ENCODE measurements at places on chromosomes 6 and 20.
A peak's percentile ranks its signal among the peaks of the same experiment; 100 is the strongest.

GRCh38 chr6:21710908-21711627, 117.5 kb downstream of the SOX4 start:
- no peak for DNase-seq

DNA sequence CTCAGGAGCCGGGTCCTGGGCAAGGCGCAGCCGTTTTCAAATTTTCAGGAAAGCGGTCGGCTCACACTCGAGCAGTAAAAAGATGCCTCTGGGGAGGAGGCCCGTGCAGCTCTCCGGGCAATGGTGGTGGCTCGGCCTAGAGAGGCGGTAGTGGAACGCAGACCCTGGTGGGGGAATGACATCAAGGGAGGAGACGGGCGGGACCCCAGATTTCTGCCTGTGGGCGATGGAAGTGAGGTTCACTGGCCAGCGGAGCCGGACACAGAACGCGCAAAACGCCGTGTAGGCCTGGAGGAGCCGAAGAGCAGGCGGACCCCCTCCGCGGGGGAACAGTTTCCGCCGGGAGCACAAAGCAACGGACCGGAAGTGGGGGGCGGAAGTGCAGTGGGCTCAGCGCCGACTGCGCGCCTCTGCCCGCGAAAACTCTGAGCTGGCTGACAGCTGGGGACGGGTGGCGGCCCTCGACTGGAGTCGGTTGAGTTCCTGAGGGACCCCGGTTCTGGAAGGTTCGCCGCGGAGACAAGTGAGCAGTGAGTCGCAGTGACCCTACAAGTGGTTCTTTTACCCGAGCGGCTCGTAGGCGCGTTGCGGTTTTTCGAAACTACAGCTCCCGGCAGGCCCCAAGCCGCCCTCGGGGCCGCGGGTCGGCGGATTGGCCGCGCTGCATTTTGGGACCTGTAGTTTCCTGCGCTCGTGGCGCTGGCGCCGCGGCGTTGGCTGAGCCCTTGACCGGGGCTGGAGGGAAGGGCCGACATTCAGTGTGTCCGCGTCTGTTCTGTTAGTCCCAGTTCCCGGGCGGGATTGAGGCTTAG, at the start of gene RTEL1:
TSS of gene RTEL1 (plus strand) at position 376 of the 812 bp plus-strand sequence. CDS start 1,091 bp downstream, outside the sequence.
- DNase-seq, result peak; percentile 70

- no peak for DNase-seq
Measured at GRCh38 chr6:42345696-42346416, 105.9 kb downstream of the TRERF1 start.

DNA sequence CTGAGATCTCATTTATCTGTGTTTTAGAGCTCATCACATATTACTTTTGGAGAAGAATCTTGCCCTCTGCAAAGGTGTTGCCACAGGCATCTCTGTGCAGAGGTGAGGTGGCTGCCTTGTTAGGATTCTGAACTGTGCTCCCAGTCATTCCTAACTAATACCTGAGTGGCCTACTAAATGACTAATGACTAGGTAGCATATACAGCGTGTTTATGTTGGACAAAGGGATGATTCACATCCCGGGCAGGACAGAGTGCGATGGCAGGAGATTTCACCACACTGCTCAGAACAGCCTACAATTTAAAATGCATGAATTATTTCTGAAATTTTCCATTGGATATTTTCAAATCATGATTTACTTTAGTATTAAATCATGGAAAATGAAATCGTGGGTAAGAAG, 23.1 kb upstream of the CGA start:
- DNase-seq, result no peak

DNA sequence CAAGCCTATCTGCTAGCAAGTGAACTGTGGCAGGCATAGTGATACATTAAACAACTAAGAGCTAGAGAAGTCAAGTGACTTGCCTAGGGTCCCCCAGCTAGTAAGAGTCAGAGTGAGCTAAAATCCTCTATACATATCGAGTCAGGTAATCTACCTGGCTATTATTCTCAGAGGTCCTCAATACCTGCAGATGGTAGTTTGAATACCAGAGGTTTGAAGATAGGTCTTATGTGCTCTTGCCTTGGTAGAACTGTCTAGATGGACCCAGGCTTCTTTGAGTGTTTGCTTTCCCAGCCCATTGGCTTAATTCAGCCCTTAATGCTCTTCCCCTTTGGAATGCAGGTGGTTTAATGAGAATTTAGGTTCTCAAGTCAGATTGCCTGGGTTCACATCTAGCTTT, 1.1 kb downstream of the ERGIC3 start:
- no peak for DNase-seq

GRCh38 chr6:170087941-170088581, 202.8 kb downstream of the DLL1 start:
- DNase-seq, result no peak

GRCh38 chr20:62359043-62359490, 8.0 kb downstream of the LAMA5 start:
- no peak for DNase-seq

DNA sequence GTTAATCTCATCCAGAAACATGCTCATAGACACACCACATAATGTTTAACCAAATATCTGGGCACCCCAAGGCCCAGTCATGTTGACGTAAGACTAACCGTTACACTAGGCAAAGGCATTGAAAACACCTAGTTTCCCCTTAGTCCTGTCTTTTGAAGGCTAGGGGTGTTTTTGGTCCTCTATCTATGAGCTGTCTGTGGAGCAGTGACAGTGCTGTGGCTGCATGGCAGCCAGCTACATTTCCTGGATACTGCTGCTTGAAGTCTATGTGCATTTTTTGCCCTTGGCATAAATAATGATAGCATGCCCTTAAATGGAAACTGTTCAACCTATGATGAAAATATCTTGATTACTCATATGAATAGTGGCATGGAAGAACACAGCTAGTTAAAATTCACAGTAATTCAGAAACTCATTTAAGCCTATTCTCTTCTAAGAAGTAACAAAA, 18.6 kb downstream of the FARS2 start:
- DNase-seq, result no peak

- DNase-seq, result no peak
Measured at GRCh38 chr20:33812152-33812849, 1.2 kb downstream of the CHMP4B start.

- no peak for DNase-seq
Measured at GRCh38 chr6:163554663-163555062, 140.1 kb downstream of the QKI start.

DNA sequence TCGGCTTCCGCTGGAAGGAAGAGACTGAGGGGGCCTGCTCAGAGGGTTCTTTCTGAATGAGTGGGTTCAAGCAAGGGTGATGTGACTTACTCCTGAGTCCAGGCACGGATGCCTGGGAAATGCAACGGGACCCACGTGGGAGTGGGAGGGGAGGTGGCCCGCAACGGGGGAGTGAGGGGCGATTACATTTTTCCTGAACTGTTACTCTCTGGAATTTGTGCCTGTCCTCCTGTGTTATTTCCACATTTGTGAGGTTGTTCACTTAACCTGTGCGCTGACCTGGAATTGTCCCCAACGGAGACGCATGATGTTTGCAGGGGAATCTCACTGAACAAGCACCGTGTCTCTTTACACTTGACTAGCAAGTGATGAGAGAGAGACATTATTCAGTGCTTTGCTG, 209.4 kb downstream of the CDH4 start:
- no peak for DNase-seq

DNA sequence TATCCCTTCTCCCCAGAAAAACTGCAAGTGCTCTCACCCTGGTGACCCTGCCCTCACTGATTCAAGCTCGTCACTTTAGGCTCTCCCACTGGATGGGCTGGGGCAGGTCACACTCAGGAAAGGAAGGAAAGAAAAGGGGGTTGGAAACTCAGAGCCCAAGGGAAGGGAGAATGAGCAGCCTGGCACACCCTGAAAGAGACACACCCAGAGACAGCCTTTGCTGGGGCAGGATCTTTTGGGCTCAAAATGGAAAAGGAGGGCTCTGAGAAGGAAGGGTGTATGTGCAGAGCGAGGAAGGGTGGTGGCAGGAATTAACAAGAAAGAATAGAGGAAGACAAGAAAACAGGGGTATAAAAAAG, 2.5 kb downstream of the PPP1R18 start:
- no peak for DNase-seq

- DNase-seq, result no peak
Measured at GRCh38 chr6:18141805-18142590, 12.9 kb downstream of the TPMT start.

DNA sequence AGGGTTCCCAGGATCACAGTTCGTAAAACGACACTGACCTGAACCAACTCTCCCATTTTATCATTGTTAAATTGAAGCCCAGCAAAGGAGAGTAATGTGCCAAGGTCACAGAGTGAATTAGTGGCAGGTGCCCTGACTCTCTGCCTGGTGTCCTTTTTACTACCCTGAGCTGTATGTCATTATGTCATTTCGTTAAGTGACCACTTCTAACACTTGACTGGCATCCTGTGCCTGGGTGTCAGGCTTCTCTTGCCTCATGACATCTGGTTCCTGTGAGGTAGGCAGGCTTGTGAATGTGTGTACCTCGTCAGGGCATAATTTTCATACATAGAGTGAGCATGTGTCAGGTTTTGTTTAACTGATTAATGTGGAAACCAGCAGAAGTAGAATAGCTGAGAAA, 48.6 kb downstream of the RALY start:
- DNase-seq, result no peak

DNA sequence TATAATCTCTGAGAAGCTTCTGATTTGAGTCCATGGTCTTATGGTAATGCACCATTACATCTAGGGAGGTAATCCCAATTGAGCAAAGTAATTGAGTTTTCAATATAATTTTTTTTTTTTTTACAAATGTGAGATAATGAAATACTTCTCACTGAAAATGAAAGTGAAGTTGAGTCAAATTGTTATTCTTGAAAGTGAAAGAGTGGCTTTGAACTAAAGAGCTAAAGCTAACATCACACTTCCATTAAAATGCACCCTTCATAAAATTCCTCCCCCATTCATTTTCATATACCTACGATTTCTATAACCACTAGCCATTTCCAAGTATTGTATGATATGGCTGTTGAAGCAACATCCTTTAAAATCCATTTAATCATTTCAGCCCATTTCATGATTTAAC, 149.1 kb upstream of the IMPG1 start:
- DNase-seq, result no peak

- DNase-seq, result no peak
Measured at GRCh38 chr6:150906641-150907326, 41.3 kb downstream of the MTHFD1L start.

DNA sequence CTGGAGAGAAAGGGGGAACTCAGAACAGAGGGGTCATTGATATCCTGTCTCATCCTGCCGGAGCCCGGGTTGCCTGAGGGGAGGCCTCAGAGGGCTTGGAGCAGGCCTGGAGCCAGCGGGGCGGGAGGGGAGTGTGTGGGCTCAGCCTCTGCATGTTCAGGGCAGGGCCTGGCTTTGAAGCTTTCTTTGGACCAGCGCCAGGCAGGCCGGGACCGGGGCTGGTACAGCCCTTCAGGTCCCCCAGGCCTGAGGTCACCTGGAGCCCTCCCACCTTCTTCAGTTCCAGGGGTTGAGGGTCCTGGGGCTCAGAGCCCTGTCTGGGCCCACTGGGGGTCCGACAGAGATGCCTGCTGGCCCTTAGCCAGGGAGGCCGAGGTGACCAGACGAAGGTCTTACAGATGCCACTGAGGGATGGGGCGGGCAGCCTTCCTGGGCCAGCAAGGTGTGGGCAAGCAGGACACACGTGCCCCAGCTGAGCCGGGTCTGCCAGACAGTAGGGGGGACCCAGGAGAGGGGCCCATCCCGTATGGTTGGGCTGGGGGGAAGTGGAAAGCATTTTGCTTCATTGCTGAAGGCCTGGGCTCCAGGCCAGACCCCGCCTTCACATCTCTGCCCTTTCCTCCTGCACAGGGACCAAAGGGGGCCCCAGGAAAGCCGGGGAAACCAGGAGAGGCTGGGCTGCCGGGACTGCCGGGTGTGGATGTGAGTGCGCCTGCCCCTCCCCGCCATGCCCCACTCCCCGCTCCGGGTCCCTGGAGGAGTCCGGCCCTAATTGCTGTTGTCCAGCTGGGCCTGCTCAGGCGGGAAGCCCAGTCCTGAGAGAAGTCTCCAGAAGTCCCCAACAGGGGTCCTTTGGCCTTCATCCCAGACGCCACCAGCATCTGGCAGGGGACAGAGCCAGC, 2.0 kb downstream of the COL9A3 start:
- DNase-seq, result no peak

DNA sequence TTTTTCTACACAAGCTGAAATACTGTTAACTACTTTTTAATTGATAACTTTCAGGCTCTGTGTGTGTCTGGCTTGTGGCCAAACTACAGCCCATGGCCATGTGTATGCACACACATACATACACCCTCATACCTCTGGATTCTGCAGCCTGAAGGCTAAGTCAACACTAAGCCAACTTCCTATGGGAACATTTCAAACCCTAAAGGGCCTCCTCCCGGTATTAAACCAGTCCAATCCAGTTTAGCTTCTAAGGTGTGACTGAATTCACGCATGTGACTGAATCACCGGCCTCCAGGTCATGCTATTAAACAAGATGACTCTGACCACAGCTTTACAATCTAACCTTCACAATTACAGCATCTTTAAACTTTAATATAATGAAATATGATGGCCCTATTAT, 20.7 kb upstream of the DST start:
- DNase-seq, result no peak

- no peak for DNase-seq
Measured at GRCh38 chr6:18161431-18161830, 6.2 kb downstream of the KDM1B start.

DNA sequence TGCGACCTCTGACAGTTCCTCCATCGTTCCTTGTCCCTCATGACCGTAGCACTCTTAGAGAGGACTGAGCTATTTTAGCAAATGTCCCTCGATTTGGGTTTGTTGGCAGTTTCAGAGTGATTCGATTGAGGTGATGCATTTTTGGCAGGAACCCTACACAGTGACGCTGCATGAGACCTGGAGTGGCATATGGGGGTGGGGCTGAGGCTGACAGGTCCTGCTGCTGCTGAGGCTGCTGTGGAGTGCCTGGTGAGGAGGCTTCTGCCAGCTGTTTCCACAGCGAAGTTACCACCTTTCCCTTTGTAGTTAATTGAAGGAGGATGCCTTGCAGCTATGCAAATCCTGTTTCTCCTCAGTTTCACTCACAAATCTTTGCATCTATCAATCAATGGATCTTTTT, 19.8 kb downstream of the PXDC1 start:
- no peak for DNase-seq

- no peak for DNase-seq
Measured at GRCh38 chr6:33419580-33420490, at the start of gene SYNGAP1. SYNGAP1 (plus strand) TSS chr6:33420065; CDS start chr6:33420265, 200 bp downstream.
